ENCODE measurements at places on chromosomes 11 and 22.

DNA sequence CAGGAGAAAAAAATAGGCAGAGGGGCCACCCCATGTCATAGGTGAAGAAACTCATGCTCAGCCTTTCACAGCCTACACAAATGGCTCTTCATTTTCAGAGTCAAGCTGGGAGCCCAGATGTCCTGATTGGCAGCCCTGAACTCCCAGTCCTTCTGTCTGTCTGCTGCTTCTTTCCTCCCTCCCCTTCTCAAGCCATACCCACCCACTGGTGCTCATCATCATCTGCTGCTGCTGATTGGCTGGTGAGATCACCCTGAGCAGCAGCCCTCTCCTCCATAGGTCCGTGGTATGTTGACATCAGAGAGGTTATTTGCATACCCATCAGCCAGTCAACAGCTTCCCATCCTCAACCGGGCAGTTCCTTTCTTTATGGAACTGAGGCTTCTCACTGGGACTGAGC is 46.1 kb upstream of the PRDM11 start:
- DNase-seq, result no peak

GRCh38 chr11:68867066-68867465 is 25.4 kb upstream of the CPT1A start:
- no peak for DNase-seq

GRCh38 chr11:68402355-68403031 is 58.1 kb upstream of the PPP6R3 start:
- no peak for DNase-seq

DNA sequence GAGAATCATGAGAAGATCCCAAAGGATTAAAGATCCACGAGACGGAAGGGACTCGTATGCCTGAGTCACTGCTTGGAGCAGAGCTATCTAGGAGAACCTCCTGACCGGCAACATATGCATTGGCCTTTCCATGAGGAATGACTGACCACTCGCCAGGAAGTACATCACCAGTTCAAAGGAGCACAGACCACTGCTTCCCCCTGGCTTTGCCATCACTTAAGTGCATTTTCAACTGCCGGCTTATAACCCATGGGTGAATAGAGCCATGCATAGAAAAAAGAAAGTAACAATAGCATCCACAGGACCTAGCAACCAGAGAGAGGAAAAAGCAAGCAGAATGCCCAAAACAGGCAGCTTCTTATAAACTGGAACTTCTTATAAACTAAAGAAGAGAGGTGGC is 98.3 kb upstream of the ZC3H12C start:
- DNase-seq, result no peak

DNA sequence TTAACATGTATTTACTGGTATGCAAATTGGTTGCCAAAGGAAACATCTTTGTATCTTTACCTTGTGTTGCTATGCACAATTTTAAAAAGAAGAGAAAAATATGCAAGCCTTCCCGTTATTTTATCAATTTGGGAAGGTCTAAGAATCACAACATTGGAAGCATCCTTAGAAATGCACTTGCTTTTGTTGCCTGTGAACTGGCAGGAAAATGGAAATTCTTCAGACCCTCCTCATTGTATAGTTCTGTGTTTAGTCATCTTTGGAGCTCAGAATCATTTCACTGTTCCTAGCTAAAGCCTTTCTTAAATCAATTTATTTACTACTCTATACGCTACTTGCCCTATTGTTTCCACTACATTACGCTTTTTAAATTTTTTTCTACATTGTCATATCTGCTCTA is 574.5 kb downstream of the DLG2 start:
- no peak for DNase-seq

DNA sequence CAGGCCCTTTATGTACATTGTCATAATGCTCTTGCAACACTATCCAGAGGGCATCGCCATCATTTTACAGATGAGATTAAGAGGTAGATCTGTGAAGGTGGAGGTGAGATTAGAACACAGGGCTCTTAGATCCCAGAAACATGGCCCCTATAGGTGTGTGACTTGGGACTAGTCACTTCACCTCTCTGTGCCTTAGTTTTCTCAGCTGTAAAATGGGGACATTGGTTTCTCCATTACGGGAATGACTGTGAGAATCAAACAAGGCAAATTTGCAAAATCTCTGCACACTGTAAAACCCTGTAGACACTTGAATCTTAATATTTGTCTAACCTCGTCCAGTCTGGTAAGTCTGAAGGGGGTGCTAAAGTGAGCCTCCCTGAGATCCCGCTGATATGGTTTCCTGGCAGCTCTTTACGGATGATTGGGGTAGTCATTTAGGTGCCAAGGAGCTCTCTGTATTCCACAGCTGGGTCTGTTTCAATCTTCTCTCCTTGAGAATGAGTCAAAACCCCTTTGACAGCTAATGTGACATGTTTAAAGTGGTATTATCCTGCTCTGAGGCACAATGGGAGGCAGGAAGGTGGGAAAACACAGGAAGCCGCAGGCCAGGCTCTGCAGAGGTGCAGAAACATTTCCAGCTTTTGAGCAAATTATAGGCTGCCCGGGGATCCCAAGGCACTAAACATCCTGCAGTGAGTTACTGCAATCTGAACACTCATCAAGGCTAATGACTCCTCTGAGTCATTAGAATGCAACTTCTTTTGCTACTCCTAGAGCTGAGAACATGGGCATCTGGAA is 140.8 kb downstream of the CCDC81 start:
- peak; percentile 12 for DNase-seq

All from amniotic stem cell (primary cell).